ENCODE measurements at places on chromosomes 12 and 14.

DNA sequence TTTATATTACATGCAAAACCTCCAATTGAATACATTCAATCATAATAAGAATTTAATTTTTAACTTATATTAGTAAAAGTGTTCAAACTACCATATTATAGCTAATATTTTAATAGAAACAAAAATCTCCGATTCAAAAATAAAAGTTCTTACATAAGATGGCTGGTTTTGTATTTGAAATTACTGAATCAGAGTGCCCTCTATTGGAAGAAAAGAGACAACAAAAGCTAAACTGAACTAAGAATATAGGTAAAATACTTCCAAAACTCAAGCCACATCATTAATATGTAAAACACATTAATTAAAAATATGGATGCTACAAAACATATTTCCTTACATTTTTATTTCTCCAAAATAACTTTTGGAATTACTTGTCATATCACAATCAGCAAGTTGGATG, 120.3 kb downstream of the GARIN6 start:
- DNase-seq, result peak; percentile 17

DNA sequence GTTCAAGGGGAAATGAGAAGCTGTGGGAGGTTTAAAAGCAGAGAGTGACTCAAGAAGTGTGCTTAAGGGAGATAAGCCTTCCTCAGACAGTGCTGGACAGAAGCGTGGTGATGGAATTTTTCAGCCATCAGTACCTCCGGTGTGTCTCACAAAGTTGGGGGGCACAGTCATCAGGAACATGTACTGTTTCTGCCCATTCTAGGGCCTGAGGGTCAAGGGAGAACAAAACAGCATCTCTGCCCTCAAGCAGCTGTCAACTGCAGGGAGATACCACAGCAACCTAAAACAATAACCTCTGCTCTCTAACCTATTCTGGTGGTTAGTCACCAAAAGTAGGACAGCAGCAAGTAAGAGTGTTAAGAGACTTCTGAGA, 2.0 kb upstream of the STON2 start:
- DNase-seq, result no peak

- DNase-seq, result no peak
Measured at GRCh38 chr12:116735084-116735483, 2.8 kb downstream of the SPRING1 start.

DNA sequence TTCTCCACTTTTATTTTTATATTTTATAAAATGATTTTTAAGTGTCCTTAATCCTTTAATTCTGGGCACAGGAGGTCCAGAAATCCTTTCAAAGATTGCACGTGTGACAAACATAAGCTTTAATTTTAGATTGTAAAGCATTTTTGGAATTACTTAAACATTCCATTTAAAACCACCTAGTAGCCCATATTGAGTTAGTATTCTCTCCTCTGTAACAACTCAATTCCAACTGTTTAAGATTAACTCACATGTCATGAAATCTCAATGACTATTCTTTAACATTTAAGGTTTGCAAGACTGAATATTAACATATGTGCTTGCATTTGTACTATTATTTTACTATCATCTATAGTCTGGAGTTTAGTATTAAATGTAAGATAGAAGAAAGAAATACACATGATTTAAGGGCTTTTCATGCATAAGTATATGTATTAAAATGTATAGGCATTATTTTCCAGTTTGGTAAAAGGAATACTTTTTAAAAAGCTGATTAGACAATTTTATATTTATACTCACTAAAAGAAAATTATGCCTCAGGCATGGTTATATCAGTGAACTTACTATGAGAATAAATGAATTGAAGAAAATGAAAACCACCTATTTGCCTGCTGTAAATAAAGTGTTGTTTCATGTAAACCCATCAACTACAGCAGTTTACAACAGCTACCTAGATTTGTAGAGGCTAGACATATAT, 776.9 kb downstream of the SLC6A15 start:
- no peak for DNase-seq

DNA sequence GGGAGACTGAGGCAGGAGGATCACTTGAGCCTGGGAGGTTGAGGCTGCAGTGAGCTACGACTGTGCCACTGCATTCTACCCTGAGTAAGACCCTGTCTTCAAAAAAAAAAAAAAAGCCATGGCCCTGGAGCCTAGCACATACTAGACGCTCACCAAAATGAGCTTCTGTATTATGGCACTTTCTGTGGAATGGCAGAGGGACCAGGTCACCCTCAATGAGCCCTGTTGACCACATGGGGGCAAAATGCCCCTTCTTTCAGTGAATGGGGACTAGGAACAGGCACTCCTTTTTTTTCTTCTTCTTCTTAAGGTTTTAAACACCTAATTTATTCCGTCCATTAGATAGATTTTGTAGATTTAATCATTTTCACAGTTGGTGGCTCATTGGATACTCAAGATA, 50.5 kb downstream of the FAM222A start:
- DNase-seq, result no peak

DNA sequence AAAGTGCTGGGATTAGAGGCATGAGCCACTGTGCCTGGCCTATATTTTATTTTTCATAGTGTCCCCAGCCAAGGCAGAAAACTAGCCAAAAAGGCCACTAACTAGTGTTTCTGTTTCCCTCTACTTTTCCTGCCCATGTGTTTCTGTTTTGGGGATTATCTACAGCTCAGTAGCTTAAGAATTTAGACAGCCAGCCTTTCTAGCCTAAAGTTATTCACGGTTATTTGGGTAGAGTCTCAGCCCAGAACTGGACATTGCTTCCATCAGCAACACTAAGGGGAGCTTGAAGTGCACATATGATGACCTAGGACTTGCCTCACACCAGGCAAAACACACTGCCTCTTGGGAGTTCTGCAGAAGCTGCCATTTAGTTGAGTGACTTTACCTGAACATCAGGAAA, 17.9 kb downstream of the PROX2 start:
- DNase-seq, result no peak

- no peak for DNase-seq
Measured at GRCh38 chr12:96164951-96165811, 29.0 kb upstream of the ELK3 start.

DNA sequence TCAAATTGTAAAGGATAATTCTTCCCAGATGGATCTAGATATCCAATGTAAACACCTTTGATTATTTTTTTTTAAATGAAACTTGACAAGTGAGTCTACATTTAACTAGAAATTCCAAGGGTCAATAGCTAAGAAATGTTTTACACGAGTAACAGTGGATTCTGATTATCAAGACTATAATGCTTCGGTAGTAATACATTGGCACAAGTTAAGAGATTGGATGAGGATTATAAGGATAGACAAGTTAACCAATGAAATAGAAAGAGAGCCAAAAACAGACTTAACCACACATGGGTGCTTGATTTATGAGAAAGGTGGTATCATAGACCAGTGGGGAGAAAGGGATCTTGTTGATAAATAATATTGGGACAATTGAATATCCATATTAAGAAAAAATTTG, 40.3 kb upstream of the PCED1B start:
- DNase-seq, result no peak

- DNase-seq, result no peak
Measured at GRCh38 chr12:3200814-3201233, 123.6 kb downstream of the TSPAN9 start.

- DNase-seq, result no peak
Measured at GRCh38 chr14:62097072-62097471, 334.9 kb downstream of the SNAPC1 start.
